Hematopoietic multipotent progenitor cell treated with erythropoietin and hydrocortisone succinate and interleukin-3 and kit ligand, for 15 days (in vitro differentiated cells): ENCODE measurements at places on chromosomes 12 and 14.
A peak's percentile ranks its signal among the peaks of the same experiment; 100 is the strongest.

DNA sequence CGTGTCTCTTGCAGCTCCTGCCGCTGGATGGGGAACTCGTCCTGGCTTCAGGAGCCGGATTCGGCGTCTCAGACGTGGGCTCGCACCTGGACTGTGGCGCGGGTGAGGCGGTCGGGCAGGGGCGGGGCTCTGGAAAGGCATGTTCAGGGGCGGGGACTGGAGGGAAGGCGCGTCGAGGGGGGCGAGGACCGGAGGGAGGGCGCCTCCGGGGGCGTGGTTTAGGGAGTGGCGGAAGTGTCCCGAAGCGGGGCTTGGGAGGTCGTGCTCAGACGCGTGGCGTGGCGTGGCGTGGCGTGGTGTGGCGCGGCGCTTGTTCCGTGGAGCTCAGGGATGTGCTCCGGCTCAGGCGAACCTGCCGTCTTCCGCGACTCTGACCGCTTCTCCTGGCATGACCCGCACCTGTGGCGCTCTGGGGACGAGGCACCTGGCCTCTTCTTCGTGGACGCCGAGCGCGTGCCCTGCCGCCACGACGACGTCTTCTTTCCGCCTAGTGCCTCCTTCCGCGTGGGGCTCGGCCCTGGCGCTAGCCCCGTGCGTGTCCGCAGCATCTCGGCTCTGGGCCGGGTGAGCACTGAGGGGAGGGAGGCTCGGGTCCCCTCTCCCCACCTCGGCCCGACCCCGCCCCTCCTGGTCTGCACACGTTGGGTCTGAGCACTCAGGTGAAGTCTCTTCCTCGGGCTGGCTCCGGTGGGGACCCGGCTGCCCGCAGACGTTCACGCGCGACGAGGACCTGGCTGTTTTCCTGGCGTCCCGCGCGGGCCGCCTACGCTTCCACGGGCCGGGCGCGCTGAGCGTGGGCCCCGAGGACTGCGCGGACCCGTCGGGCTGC is 6.2 kb downstream of the AMN start:
- DNase-seq: peak; percentile 20

- no peak for DNase-seq
Measured at GRCh38 chr12:18281941-18282340, 20.6 kb downstream of the PIK3C2G start.

DNA sequence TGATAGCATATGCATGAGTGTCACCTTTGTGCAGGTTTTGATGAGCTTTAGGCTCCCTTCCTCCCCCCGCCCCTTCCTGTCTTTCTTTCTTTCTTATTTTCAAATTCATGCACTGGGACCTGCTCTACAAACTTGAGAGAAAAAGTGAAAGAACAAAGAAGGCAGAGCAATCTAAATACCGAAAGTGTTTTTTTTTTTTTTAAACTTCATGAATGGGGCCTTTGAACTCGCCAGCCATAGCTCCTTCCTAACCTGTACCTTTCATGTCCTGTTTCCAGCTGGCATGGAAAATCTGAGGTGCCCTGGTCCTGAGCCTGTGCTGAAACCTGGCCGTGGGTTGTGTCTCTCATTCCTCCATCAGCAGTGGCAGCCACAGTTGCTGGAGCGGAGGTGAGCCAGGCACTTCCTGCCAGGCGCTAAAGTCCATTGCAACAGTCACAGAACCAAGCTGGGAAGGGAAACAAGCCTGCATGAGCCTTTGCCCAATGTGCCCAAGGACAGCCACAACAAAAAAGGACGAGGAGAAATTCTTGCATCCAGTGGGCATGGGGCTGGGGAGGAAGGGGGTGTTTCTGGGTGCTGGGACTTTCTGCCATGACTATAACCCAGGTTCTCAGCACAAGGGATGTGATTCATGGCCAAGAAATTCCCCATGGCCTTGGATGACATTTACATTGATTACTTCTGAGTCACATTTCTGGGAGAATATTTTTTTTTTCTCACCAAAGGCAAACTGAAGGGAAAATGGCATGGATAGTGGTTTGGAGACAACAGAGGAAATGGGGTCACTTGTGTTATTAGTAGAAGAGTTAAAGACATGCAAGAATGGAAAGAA is 102.7 kb downstream of the TMEM30B start:
- no peak for DNase-seq

GRCh38 chr12:3249081-3249800 is 172.1 kb downstream of the TSPAN9 start:
- DNase-seq: no peak

- no peak for DNase-seq
Measured at GRCh38 chr12:6630736-6631135, 5.0 kb downstream of the LPAR5 start.

DNA sequence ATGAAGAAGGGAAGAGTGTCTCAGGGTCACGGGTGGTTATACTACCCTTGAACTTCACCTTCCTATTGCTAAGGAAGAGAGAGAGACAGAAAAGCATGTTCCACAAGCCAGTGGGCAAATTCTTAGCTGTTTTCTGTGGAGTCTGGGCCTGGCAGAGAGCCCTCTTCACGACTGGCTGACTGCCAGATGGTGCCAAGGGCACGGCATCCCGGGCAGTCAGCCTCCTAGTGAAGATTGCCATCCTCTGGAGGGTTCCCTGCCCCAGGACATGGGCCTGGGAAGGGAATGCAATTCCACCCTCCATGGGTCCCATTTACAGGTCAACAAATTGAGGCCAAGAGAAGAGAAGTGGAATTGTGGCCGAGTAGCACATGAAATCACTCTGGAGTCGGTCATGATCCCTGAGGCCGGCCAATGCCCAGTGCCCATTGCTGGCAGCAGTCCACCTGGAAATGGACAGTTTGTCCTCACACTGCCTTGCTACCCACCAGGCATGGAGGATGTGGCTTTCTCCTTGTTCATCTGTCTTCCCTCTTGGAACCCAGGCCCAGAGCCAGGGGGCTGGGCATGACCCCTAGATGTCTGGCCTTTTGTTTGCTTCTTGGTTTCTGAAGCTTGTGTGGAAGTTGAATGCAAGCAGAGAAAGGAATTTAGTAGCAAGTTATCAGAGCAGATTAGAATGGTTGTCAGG is 9.9 kb downstream of the TUNAR start:
- DNase-seq: no peak

DNA sequence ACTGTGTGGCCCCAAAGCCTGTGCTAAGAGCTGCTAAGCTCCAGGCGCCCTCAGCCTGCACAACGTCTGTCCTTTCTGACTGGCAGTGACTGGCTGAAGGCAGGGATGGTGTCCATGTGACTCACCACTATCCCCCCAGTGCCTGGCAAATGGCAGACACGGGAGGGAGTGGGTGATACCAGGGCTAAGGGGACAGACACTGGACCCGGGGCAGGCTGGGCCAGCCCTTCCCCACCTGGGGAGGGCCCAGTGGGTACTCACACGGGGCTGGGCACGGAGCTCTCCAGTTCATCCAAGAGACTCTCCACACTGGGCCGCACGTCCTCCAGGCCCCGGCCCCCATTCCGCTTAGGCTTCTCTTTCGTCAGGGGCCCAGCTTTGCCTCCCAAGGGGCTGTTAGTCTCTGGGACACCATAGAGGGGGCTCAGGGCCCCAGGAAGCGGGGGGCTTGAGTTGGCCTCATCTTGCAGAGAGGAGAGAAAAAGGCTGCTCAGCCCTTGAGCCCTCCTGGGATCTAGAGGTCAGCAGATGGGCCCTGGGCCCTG is 21.4 kb upstream of the RPLP0 start:
- DNase-seq: no peak

DNA sequence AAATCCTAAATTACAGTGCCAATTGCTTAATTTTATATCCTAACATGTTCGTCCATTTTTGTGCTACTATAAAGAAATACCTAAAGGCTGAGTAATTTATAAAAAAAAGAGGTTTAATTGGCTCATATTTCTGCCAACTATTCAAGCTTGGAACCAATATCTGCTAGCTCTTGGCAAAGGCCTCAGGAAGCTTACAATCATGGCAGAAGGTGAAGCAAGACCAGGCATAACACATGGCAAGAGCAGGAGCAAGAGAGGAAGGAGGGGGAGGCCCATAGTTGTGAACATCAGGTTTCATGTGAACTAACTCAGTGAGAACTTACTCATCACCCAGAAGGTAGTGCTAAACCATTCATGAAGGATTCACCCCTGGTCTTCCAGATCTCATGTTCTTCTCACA is 494.3 kb downstream of the CCER1 start:
- no peak for DNase-seq

DNA sequence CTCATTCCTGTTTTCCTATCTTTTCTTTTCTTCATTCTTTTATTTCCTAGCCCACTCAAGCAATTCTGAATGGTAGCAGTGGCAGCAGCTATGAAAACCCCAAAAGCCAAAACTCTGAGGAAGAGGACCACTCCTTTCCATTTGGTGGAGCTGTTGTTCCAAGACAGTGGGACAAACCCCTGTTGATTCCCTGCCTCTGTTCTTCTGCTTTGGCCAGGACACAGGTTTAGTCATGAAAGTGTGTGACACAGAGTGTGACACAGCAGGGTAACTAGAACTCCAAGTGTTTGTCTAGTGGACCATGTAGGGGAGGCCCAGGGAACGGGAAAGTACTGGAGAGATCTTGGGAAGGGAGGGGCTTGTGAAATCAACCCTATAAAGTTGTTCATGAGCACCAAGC is 71.1 kb downstream of the PTCSC3 start:
- no peak for DNase-seq

GRCh38 chr12:20220339-20220738 is 148.0 kb upstream of the PDE3A start:
- no peak for DNase-seq

DNA sequence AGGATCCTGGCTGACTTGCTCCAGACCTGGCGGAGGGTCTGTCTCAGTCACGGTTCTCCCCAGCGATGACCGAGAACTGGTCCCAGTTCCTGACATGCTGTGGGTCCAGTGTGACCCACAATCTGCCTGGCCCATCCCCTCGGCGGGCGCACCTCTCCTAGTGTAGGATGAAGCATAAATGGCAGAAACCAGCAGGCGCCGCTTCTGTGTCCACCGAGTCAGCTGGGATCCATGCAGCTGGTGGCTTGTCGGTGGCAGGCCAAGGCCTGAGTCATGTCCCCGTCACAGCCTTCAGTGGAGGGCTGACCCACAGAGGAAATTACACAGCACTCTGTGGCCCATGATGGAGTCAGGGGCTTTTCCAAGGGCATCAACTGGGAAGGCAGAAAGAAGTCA is 38.5 kb downstream of the NFKBIA start:
- DNase-seq: no peak

- DNase-seq: no peak
Measured at GRCh38 chr12:75481774-75482173, 1.2 kb downstream of the GLIPR1 start.

- DNase-seq: no peak
Measured at GRCh38 chr12:29320295-29321085, 60.5 kb downstream of the ERGIC2 start.

DNA sequence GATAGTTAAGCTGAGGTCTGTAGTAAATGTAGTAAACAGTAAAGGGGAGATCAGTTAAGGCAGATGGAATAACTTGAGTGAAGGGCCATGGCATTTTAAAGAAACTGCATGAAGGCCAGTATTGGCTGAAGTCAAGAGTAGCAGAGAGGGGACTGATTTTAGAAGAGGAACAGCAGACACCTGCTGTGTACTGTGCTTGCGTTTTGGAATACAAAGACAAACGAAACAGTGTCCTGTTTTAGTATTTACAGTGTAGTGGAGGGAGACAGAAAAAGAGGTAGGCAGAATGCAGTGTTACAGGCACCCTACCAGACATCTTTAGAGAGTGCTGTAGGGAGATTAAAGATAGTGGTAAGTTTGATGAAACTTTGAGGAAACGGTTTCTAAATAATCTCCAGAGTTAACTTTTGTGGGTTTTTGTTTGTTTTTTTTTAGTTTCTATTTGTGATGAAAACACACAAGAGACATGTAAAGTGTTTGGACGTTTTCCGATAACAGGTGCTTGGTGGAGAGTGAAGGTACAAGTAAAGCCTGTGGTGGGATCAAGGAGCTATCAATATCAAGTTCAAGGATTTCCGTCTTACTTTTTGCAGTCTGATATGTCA is 2.1 kb downstream of the HELB start:
- peak; percentile 9 for DNase-seq

DNA sequence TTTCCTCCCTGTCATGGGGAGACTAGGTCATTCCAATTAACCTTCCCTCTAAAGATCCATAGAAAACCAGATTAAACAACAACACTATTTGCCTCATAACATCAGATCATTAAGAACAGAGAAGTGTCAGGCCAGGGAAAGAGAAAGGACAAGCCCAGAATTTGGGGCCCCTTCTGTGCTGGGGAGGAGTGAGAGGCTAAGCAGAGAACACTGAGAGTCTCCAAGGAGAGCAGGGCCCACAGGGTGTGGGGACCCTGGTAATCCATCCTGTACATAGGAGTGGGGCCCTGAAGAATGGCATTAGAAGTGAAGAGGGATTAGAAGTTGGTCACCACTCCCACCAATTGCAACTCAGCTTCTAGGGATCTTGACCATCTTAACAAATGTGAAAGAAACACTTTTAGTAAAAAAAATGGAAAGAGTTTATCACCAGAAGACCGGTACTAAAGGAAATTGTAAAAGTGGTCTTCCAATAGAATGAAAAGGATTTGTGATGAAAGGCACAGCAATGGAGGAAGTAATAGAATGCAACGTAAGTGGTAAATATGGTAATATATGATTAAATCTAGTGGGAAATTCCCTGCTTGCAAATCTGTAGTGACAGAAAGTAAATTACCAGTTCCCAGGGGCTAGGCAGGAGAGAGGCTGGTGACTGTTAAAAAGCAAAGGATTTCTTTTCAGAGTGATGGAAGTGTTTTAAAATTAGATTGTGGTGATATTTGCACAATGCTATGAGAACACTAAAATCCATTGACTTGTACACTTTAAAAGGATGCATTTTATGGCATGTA is 14.0 kb upstream of the TMTC1 start:
- no peak for DNase-seq

DNA sequence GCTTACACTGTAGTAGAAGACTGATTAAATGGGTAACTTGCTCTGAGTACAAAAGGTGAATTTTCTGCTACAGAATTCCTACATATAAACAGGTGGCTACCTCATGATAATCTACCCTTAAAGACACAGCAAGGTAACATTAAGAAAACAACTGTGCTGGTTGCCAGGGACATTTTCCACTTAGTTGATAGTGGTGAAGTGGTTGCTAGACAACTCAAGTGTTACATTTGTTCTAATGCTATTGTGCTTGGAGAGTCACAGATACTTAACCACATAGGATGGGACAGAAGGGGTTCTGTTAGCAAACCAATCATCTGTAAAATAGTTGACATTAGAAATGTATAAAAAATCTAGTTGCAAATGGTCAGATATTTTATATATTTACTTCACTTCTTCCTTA is 870.3 kb upstream of the SEL1L start:
- no peak for DNase-seq

- DNase-seq: no peak
Measured at GRCh38 chr12:89344043-89344861, 8.0 kb downstream of the DUSP6 start.
